Natural killer cell (primary cell): ENCODE measurements at places on chromosomes 7 and 10. TPM values are rescaled to one million over a fixed set of nuclear protein-coding genes. Genes with fewer than 3 reads are reported as not detected.

DGKI gene
- total RNA-seq, result not detected

OAT gene
- total RNA-seq, result 35.8 TPM

ST8SIA6 gene
- total RNA-seq, result 19.7 TPM

ARHGEF35 gene
- 2.4 TPM for total RNA-seq

DNA sequence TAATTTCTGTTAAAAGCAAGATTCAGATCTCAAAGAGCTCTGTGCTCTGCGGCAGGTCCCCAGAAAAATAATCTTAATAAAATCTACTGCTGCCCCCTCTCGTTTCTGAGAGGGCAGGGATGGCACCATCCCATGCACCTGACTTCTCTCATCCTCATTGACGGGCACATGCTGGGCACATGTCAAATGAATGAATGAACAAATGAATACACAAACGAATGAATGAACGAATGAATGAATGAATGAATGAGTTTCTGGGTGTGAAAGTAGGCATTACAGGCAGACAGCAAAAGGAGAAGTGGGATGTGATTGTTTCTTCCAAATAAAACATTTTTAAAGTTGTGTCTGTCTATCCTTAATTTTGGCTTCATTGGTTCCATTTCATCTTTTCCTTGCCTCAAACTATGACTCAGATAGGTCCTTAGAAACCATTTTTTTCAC, 398.1 kb upstream of the PRKCQ start:
- no peak for DNase-seq

DNA sequence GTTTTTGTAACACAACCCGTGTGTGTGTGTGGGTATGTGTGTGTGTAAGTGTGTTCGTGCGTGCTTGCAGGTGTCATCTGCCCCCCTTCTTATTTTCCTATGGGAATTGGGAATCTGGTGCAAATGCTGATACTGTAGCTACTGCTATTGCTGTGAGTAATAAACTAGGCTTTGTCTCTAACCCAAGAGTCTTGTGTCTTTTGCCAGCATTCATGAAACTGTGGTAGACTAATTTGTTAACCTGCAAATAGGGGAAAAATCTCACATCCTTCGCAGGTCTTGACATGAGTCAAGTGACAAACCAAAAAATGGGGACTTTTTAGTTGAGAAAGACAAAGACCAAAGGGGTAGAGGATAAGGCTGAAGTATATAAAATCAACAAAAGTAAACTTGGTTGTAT, 57.9 kb upstream of the FAM133B start:
- no peak for DNase-seq

GRCh38 chr7:128044064-128044463, 12.8 kb upstream of the LRRC4 start:
- DNase-seq, result no peak

DNA sequence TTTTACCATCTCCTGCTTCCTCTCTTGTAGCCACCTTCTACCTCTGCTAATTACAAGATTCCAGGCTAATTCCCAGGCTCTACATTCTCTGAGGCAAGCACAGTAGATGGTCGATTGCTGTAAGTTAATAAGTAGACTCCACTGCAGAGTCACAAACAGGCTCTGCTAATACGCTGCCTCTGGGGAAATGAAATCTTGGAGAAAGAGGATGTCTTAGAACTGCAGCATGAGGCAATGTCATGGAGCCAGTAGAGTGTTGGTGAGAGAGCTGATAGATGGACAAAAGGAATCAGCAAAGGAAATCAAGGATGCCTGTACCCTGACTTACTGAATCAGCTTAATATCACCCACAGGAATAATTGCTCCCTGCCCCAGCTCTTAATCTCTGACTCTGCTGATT, 1260.3 kb downstream of the XPNPEP1 start:
- DNase-seq, result no peak

DNA sequence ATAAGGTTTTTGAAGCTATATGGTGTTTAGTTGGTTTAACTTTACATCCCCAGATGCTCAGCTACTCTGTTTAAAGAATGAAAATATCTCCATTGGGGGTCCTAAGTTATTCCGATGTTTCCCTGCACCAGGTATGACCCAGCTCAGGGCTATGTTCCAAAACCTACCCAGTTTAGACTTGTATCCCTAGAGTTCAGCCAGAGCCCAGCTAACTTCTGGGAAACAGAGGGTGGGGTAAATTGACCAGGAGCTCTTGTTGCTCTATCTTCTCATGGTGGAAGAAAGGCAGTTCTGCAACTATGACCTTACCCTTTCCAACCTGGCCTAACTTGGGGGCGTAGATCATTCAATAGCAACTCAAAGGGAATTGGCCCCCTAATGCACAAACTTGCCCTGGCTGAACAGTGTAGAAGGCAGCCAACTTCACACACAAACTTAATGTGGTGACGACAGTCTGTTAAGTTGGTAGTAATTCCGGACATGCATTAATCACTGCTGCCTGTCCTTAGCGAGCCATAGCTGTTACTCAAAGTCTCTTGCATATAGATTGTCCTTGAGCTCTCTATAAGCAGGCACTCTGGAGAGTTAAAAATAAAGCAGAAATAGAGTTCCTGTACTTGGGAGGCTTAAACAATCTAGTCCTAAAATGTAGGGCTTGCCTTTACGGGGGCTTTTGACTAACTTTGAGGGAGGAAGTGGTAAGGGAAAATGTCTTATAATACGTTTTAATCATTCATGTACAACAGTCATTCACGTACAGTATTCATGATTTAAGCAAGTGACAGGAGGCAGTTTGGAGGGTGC, 5.3 kb upstream of the ZNRF2 start:
- DNase-seq, result no peak

DNA sequence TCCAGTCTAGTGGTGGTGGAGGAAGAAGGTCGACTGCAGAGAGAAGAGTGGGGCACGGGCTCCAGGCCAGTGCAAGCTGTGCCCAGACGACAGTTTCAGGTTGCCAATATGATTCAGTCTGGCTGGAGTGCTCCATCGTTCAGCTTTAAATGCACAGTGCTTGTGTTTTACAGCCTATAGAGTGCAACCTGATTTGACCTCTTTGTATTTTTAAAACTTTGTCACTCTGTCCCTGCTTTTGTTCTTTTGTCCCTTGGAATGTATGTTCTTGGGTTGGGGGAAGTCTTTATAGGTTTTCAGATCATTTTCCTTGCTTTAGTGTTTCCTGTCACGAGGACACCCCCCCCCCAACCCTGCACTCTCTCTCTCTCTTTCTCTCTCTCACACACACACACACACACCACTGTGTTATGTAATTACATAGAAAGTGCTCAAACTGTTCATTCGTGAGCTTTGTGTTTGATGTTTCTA, 198.0 kb downstream of the CAMK1D start:
- DNase-seq, result peak; percentile 30

- DNase-seq, result no peak
These were observed 31.6 kb upstream of the CCDC71L start for GRCh38 chr7:106692450-106693051.

GRCh38 chr10:30542001-30542894, 87.3 kb downstream of the LYZL2 start:
- no peak for DNase-seq

DNA sequence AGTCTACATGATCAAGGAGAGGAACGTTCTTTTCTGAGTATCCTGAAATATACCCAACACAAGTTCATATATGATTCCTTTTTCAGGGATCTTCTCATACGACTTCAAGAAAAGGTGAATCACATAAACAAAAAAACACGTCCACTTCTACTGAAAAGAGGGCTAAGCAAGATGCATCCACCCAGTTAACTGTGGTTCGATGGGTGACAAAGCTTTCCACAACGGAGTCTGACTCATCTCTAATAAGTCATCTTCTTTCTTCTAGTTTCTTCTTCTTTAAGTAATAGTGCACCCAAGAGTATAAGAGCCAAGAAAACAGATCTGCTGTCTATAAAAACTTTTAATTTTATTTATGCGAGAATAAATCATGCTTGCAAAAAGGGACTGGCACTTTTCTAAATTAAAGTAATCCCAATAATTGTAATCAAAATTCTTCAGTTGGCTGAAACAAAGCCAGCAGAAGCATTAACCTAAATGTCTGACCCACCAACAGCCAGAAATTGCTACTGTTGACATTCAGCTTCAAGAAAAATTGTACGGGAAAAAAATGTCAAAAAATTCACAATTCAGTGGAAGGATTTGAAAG, 146.9 kb upstream of the ANK3 start:
- DNase-seq, result no peak

GRCh38 chr10:5547931-5548660, 23.3 kb downstream of the CALML3 start:
- DNase-seq, result no peak

GRCh38 chr10:18960466-18961079, 88.0 kb upstream of the MALRD1 start:
- DNase-seq, result no peak

DNA sequence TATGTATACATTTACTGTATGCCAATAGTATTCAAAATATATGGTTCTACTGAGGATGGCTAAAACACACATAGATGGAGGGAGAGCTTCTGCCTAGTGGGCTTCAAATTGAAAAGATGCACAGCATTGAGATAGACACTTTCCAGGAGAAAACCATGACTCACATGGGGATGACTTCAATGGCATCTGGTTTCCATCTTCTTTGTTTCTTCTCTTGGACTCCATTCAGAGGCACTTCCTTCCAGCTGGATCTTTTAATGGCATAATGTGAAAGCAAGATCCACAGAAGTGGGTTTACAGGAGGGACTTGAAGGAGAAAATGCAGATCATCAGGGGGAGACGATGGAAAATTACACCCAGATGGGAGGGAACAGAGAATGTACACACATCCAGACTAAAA, 84.9 kb downstream of the ZNF365 start:
- DNase-seq, result no peak

GRCh38 chr7:93475811-93476210, 98.7 kb downstream of the CALCR start:
- DNase-seq, result no peak

DNA sequence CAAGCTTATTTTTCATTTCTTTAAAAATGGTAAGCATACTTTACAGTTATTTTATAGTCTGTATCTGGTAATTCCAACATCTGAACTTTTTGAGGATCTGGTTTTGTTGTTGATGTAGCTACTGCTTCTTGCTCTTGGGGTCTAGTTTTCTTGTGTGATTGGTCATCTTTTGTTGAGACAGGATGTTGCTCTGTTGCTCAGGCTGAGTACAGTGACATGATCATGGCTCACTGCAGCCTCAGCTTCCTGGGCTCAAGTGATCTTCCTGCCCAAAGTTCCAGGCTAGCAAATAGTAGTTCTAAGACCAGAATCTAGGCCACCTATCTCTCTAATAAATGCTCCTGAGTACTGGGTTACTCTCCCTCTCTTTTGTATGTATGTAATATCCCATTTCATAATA, 75.7 kb downstream of the NRCAM start:
- no peak for DNase-seq
